ENCODE measurements at places on chromosomes 3 and 15. TPM values are rescaled to one million over a fixed set of nuclear protein-coding genes. Genes with fewer than 3 reads are reported as not detected.

- no peak for DNase-seq
Observed at GRCh38 chr3:39435006-39435748, 28.7 kb downstream of the RPSA start.

Gene CPNE9
- not detected for polyA plus RNA-seq

DNA sequence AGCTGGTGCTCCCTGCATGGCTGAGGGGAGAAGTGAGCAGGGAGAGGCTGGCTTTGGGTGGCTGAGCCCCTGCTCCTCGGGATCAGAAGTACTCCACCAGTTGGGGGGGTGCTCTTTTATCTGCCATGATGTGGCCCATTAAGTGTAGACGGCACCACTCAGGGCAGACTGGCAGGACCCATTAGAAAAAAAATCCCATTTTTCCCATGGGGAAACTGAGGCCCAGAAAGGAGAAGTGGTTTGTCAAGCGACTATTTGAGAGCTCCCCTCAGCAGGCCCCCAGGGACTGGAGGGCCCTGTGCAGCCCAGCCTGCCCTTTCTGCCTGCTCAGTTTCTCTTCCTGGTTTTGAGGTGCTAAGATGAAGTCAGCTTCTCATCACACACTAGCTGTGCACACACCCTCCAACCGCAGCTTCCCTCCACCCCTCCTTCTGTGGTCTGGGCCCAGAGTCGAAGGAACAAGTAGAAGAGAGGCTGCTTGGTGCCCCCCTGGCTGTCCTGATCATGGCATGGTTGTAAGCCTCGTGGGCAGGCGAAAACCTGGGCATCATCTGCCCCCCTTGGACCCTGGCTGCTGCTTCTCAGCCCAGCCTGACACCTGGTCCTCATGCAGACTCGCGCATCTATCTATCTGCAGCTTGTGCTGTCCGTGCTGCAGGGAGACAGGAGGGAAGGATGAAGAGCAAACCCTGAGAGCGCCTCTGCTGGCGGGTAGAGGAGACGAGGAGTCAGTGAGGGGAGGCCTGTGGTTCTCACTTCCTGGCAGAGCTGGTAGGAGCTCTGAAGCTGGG is 5.6 kb downstream of the CSK start:
- no peak for DNase-seq

DNA sequence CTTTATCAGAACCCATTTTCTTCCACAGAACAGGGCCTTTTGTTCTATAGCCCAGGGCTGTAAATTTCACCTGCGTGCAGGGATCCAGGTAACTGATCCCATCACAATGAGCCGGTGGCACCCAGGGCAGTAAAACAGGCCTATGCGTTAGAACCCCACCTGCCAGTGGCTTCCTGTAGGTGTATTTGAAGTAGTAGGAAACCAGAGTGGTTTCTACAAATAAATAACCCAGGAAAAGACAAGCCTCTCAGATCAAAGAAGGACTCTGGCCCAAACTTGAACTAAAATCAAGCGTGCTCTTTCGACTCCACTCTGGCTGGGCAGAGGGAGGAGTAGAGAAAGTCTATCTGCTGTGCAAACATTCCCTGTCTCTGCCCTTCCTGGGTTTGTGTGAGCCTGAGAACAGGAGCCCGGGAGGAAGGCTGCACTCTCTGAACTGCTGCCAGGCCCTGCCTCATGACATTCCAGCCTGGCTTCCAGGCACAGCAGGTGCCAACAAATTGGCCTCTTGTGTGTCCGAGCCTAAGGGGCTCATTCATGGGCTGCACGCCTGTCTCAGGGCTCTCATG is 77.7 kb downstream of the CEMIP start:
- DNase-seq: no peak

GRCh38 chr3:138186221-138186620 is 880 bp upstream of the ARMC8 start:
- no peak for DNase-seq

Gene FBXL22
- polyA plus RNA-seq: 1.7 TPM

Gene ARPIN
- 33.1 TPM for polyA plus RNA-seq

- DNase-seq: no peak
Observed at GRCh38 chr15:32851572-32851971, 133.8 kb downstream of the GREM1 start.

GRCh38 chr3:144259267-144259666 is 287.6 kb downstream of the DIPK2A start:
- no peak for DNase-seq

GRCh38 chr3:158652463-158652862 is 8.1 kb downstream of the GFM1 start:
- DNase-seq: no peak

DNA sequence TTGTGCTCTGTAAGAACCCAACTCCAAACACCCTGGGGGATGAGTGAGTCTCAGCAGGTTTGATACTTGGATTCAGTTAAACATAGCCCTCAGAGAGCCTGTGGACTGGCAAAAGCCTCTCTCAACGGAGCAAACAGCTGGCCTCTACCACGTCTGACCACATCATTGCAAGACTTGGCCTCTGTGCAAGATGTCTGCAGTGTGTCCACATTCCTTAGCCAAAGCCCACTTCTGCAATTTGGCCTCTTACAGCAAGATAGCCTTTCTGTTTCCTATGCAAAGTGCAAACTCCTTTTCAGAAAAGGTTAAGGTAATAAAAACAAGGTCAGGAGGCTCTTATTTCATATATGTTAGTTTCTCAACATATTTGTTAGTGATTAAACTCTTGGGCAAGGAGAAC is 27.9 kb downstream of the FBN1 start:
- peak; percentile 22 for DNase-seq

Data from left kidney (tissue), 8 donors.